Panc1 (cell line): ENCODE measurements at places on chromosomes 2 and 18.

- no peak for DNase-seq
Observed at GRCh38 chr2:133326652-133327397, 241.4 kb downstream of the NCKAP5 start.

GRCh38 chr2:27920148-27920885 lies 29.8 kb downstream of the BABAM2 start:
- DNase-seq = peak; percentile 45

- no peak for DNase-seq
Observed at GRCh38 chr2:36253086-36253485, 102.5 kb upstream of the CRIM1 start.

DNA sequence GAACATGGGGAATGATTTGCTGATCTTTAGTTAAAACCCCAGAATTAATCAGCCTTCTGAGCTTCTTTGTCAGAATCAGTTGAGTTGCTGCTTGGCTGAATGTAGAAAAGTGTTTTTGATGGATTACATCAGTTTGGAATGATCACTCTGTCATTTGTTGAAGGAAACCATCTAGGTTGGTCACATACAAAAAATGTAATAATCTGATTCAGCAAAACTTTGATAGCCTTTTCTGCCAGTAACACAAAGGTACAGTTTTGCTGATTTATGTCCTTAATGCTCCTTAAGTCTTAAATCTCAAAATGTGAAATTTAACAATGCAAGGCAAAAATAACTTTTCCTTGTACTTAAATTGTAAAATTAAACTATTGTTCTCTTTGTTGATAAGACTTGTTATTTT lies 74.3 kb downstream of the GALNT13 start:
- DNase-seq = no peak

- no peak for DNase-seq
Observed at GRCh38 chr18:58009166-58009565, 34.9 kb upstream of the NEDD4L start.

DNA sequence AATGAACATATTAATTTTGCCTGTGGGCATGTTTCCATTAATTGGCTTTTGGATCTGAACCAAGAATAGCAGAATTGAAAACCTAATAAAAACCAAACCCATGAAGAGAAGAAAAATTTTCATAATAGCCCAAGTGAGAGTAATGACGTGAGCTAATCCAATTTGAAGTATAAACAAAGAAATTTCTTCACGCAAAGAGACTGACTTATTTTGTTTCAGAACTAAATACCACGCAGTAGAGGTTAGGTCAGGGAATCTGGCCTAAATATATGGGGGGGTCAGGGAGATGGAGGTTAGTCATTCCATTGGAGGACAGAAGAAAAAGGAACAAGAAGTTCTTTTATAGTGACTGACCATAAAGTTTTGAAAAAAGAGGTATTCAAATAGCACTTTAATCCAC lies 94.1 kb upstream of the CYP1B1 start:
- no peak for DNase-seq

DNA sequence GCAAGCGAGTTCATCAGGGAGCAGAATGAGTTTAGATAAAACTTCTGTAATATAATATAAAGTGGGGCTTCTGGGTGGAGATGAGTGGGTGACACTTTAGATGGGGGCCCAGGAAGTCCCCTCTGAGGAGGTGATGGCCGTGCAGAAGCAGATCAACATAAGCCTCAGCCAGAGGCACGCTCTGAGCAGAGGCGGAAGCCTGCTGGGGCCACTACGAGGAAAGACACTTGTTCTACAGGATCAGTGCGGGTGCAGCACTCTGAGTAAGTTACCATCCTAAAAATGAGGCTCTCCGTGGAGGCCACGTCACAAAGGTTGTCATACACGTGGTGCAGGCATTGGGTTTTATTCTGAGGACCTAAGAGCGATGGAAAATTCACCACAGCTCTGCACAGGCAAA lies 22.3 kb downstream of the TMEM18 start:
- DNase-seq = no peak

GRCh38 chr2:165888171-165888570 lies 65.4 kb downstream of the TTC21B start:
- DNase-seq = no peak
